ENCODE measurements at places on chromosomes 3 and 15.

- no peak for DNase-seq
Measured at GRCh38 chr3:142353571-142353970, 94.3 kb downstream of the XRN1 start.

- no peak for DNase-seq
Measured at GRCh38 chr3:125156456-125156855, 56.1 kb downstream of the SLC12A8 start.

GRCh38 chr3:155131104-155131503 is 51.0 kb downstream of the MME start:
- DNase-seq = no peak

GRCh38 chr15:51864408-51865056 is 35.1 kb downstream of the TMOD3 start:
- no peak for DNase-seq

GRCh38 chr3:131535131-131535530 is 32.4 kb upstream of the MRPL3 start:
- DNase-seq = no peak

All from left renal pelvis (tissue), 4 donors.